ENCODE measurements at places on chromosomes 2 and 18.

DNA sequence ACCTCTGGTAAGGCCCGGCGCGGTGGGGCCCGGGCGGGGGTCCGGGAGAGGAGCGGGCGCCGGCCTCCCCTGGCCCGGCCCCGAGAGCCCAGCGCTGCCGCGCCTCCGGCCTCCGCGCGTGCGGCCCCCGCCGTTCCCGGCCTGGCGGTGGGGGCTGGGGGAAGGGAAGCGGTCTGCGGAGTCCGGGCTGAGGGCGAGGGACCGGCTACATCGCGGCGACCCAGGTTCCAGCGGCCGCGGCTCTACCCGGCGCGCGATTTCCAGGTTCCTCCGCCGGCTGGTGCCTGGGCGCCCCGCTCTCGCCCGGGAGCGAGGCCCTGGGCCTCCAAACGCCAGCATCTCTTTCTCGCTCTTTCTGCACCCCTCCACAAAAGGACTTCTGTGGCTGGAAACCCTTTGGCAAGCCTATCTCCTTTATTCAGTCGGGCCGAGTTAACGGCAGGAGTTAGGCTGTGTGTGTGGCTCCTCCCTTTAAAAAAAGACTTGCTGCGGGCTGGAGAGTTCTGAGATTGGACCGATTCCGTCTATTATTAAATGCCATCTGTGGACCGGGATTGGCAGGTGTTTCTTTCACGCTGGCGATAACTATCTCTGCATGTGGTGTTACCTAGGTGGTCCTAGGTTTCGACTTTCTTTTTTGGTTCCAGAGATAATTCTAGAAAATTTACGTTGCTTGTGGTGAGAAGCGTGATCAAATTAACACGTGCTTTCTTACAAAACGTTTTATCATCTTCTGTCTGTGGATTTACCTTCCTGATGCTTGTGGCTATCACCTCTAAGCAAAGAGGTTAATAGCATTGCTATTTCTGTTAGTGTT is 592 bp downstream of the ME2 start:
- no peak for DNase-seq

DNA sequence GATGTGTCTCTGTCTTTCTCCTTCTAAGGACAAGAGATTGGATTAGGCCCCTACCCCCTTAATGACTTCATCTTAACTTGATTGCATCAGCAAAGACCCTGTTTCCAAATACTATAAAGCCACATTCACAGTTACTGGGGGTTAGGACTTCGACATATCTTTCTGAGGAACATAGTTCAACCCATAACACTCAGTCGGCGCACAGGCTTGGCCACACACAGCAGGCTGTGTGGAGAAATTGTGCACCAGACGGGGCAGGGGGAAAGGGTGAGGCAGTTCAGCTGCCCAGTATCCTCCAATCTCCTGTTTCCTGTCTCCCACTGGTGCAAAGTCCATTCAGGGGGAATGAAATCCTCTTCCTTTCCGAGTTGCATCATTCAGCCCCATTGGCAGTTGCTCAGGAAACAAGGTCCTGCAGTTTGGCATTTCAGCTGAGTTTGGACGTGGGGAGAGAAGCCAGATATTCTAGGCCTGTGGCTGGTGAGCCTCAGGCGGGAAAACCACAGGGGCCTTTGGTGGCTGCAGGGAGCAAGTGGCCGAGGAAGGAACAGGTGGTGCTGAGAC is 9.4 kb upstream of the RAPGEF4 start:
- DNase-seq = peak; percentile 51

DNA sequence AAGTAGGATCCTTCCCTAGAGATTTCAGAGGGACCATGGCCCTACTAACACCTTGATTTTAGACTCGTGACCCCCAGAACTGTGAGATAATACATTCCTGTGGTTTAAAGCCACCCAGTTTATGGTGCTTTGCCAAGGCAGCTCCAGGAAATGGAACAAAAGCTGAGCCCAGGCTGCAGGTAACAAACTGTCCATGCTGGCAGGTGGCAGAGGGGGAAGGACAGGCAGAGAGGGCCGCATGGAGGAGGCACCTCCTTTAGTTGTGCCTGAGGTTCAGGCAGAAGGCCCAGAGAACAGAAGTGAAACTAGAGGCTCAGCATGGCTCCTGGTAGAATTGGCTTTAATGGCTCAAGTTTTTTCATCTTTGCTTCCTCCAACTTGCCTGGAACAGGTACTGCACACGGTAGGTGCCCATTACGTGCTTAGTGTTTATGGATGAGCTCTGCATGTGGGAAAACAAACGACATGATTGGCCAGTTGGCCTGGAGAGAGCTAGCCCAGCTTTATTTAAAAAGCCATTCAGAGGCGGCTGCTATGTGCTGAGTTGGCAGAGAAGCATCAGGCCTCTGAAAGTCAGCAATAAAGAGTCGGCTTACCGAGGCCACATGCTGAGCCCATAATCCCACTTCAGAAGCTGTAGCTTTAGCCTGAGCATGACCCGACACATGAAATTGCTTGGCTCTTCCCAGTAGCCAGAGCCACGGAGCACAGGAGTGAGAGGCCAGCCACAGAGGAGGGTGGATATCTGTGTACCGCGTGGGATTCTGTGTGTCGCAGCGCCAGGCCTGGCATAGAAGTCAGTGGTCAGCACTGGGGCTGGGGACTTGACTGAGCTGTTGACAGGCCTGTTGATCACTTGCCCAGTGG is 36.5 kb downstream of the HS1BP3 start:
- DNase-seq = no peak

GRCh38 chr2:12046641-12047040 is 300.2 kb downstream of the LPIN1 start:
- no peak for DNase-seq

- no peak for DNase-seq
These were observed 27.2 kb upstream of the FAM136A start for GRCh38 chr2:70328921-70329561.

Measured in HuH-7.5 (cell line).